ENCODE measurements at places on chromosomes 1 and 21. TPM values are rescaled to one million over a fixed set of nuclear protein-coding genes. Genes with fewer than 3 reads are reported as not detected.
A peak's percentile ranks its signal among the peaks of the same experiment; 100 is the strongest.

NUP133 gene
- total RNA-seq = 54.5 TPM

DNA sequence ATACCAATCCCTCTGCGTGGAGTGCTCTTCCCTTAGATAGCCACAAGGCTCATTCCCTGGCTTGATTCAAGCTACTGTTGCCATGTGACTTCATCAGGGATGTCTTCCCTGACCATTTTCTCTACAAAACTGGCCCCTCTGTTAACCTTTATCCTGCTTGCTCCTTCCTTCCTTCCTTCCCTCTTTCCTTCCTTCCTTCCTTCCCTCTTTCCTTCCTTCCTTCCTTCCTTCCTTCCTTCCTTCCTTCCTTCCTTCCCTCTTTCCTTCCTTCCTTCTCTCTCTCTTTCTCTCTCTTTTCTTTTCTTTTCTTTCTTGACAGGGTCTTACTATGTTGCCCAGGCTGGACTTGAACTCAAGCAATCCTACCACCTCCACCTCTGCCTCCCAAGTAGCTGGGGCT is 6.2 kb upstream of the RYR2 start:
- no peak for DNase-seq
- H3K4me1 ChIP-seq = peaks cover 13% of the 10 kb centered on the region
- H3K36me3 ChIP-seq = no peaks in the 10 kb centered on the region
- peaks cover 13% of the 10 kb centered on the region for H3K27me3 ChIP-seq
- H3K4me3 ChIP-seq = no peak overlapping the region

- no peaks in the 10 kb centered on the region for H3K27me3 ChIP-seq
- H3K4me1 ChIP-seq = peaks cover 4% of the 10 kb centered on the region
- no peak for DNase-seq
Observed at GRCh38 chr1:116721451-116722007, 32.7 kb upstream of the CD2 start.

DNA sequence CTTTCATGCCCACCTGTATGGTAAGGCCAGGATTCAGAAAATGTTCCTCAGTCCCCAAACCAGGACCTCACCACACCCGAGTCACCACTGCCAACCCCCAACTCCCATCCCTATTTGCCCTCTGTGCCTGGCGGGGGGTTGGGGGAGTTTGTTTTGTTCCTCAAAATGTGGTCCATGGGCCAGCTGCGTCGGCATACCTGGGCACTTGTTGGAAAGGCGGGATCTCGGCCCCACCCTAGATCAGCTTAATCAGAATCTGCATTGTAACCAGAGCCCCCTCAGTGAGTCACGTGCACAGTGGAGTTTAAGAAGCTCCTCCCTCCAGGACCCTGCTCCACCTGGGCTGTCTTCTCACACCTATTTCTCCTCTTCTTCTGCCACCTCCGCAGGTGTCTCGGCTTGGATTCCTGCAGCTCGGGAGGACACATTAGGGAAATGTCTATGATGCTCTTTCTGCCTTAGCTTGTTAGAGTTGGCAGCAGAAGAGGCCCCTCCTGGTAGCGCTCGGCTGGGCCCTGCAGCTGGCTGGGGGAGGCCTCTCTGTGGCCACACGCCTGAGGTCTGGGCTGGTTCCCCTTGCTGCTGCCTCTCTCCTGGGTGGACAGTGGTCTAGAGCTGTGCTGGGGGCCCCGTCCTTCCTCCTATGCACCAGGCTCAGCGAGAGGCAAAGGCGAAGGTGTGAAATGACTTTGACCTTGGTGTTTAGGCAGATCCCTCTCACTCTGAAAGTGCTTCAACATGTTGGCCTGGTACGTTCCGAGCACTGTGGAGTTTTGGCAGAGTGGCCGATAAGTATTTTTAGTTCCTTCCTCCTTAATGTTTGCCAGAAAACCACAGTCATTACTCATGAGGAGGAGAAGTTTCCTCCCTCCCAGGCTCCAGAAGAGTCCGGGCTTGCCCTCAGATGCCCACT is 41.8 kb upstream of the CAMTA1 start:
- DNase-seq = peak; percentile 48
- H3K4me3 ChIP-seq = no peak overlapping the region
- H3K27me3 ChIP-seq = no peaks in the 10 kb centered on the region
- H3K36me3 ChIP-seq = no peaks in the 10 kb centered on the region
- H3K4me1 ChIP-seq = no peaks in the 10 kb centered on the region

PTGFRN gene
- 21.8 TPM for total RNA-seq

- H3K36me3 ChIP-seq = no peaks in the 10 kb centered on the region
- peaks cover 18% of the 10 kb centered on the region for H3K27me3 ChIP-seq
- no peak for DNase-seq
- H3K4me3 ChIP-seq = no peak overlapping the region
- H3K27ac ChIP-seq = no peak overlapping the region
Observed at GRCh38 chr1:42385283-42385682, 4.7 kb downstream of the RIMKLA start.

DNA sequence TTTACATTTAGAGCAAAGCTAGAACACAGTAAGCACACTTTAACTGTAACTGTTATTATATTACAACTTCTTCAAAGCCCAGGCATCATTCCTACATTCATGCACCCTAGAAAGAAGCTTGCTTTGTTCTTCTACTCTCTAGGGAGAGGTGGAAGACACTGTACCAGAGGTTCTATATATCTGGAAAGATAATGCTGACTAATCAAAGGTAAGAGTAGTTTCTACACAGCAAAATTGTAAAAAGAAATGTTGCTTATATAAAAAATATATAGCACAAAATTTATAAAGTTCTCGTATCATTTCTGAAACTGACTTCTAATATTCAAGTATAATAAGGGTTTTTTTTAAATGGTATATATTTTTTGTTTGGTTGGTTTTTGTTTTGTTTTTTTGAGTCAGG is 44.0 kb downstream of the EYA3 start:
- H3K27me3 ChIP-seq = no peaks in the 10 kb centered on the region
- H3K4me3 ChIP-seq = no peak overlapping the region
- H3K27ac ChIP-seq = no peak overlapping the region
- H3K4me1 ChIP-seq = peaks cover 4% of the 10 kb centered on the region

CD1D gene
- total RNA-seq = 1.3 TPM

GRCh38 chr21:17708522-17709265 is 96.0 kb upstream of the BTG3 start:
- no peak for DNase-seq
- H3K4me1 ChIP-seq = no peaks in the 10 kb centered on the region
- no peaks in the 10 kb centered on the region for H3K27me3 ChIP-seq
- H3K4me3 ChIP-seq = no peak overlapping the region

GRCh38 chr1:29171089-29171488 is 10.6 kb downstream of the SRSF4 start:
- no peak for DNase-seq
- no peaks in the 10 kb centered on the region for H3K27me3 ChIP-seq
- no peaks in the 10 kb centered on the region for H3K36me3 ChIP-seq
- peak overlapping the region; percentile 8 for H3K27ac ChIP-seq
- H3K4me3 ChIP-seq = 0 out of 2 replicates have a peak overlapping the region, but pooled peaks have one; percentile 4

- H3K27me3 ChIP-seq = no peaks in the 10 kb centered on the region
- DNase-seq = peak; percentile 78
- H3K4me1 ChIP-seq = no peaks in the 10 kb centered on the region
- no peak overlapping the region for H3K4me3 ChIP-seq
- 0 out of 2 replicates have a peak, but pooled peaks cover 6% of the 10 kb centered on the region for H3K36me3 ChIP-seq
Observed at GRCh38 chr1:235557495-235557894, 53.2 kb upstream of the B3GALNT2 start.

OR2T8 gene
- not detected for total RNA-seq

DNA sequence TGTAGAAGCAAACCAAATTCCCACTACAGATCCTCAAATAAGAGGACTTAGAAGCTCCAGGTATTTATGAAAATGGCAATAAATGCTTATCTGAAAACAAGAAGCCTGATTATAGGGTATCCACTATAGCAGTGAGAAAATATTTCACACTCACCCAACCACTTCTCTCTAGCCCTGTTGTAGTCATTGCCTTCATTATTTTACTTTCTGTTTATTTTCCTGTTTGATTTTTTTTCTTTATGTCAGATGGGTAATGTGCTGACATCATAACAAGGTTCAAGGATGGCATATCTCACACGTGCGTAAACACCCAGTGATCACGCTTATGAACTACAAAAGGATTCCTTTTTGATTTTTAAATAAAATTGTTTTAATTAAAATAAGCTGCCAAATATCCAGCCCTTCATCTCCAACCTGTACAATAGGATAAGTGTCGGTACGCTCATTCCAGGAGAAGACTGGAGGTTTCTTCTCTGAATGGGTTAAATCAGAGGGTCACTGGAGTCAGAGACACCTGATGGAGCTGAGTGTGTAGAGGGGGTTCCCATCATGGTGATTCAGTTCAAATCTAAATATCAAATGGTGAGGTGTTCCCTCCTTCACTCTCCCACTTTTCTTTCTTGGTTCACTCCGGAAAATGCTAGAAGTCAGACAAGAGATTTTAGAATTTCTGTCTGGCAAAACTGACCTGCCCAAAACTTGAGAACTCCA is 8.2 kb upstream of the S1PR1 start:
- H3K4me3 ChIP-seq = no peak overlapping the region
- no peaks in the 10 kb centered on the region for H3K36me3 ChIP-seq
- no peak overlapping the region for H3K27ac ChIP-seq
- H3K27me3 ChIP-seq = no peaks in the 10 kb centered on the region
- DNase-seq = no peak

DNA sequence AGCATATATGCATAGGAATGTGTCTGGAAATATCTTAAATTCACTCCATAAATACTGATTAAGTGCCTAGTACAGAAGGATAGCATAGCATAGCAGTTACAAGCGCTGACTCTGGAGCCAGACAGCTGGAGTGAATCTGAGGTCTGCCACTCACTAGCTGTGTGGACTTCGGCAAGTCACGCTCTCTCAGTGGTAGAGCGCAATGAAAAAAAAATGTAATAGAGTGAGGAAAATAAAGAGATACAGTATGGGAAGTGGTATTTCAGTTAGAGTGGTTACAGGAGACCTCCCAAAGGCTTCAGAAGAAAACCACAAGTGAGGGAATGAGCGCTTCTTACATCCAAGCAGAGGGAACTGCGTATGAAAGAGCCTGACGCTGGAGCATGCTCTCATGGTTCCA is 338.9 kb upstream of the PRMT6 start:
- H3K27ac ChIP-seq = no peak overlapping the region
- no peaks in the 10 kb centered on the region for H3K27me3 ChIP-seq
- H3K36me3 ChIP-seq = no peaks in the 10 kb centered on the region
- no peak overlapping the region for H3K4me3 ChIP-seq
- DNase-seq = peak; percentile 2
- H3K4me1 ChIP-seq = no peaks in the 10 kb centered on the region

KIF26B gene
- 0.76 TPM for total RNA-seq

DNA sequence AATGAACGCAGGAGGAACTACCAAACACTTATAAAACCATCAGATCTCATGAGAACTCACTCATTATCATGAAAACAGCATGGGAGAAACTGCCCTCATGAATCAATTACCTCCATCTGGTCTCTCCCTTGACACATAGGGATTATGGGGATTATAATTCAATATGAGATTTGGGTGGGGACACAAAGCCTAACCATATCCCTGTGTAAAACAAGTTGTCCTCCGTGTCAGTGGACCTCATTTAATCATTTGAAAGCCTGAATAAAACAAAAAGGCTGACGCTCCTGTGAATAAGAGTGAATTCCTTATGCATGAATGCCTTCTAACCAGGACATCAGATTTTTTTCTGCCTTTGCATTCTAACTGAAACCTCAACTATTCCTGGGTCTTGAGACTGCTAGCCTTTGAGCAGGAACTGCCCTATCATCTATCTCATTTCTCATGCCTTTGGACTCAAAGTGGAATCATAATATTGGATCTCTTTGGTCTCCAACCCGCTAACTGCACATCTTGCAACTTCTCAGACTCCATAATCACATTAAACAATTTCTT is 648.8 kb downstream of the ADGRL2 start:
- peak; percentile 1 for DNase-seq
- no peak overlapping the region for H3K4me3 ChIP-seq
- no peaks in the 10 kb centered on the region for H3K27me3 ChIP-seq
- H3K36me3 ChIP-seq = no peaks in the 10 kb centered on the region
- no peak overlapping the region for H3K27ac ChIP-seq

GRCh38 chr1:205262731-205263171 is 35.0 kb downstream of the TMCC2 start:
- H3K27ac ChIP-seq = 0 out of 2 replicates have a peak overlapping the region, but pooled peaks have one; percentile 59
- H3K4me3 ChIP-seq = no peak overlapping the region
- H3K4me1 ChIP-seq = peaks cover 30% of the 10 kb centered on the region
- DNase-seq = no peak
- H3K36me3 ChIP-seq = no peaks in the 10 kb centered on the region

DNA sequence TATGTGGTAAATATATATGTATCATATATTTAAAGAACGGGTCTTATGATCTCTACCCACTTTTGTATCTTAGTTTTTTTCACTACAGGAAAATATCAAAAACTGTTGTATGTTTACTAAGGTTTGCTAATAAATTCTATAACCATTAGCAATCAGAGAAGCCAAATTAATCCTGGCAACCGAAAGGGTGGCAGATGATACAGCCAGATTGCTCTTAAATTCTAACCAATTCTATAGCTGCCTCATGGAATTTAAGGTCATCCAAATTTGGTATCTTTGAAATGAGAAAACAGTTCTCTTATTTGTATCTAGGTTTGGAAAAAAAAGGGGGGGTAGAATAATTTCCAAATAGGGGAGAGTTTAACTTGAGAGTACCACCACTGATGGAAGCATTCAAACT is 591.2 kb downstream of the SMYD3 start:
- DNase-seq = no peak
- H3K4me1 ChIP-seq = no peaks in the 10 kb centered on the region
- no peak overlapping the region for H3K4me3 ChIP-seq
- H3K27me3 ChIP-seq = no peaks in the 10 kb centered on the region
- H3K27ac ChIP-seq = no peak overlapping the region

DNA sequence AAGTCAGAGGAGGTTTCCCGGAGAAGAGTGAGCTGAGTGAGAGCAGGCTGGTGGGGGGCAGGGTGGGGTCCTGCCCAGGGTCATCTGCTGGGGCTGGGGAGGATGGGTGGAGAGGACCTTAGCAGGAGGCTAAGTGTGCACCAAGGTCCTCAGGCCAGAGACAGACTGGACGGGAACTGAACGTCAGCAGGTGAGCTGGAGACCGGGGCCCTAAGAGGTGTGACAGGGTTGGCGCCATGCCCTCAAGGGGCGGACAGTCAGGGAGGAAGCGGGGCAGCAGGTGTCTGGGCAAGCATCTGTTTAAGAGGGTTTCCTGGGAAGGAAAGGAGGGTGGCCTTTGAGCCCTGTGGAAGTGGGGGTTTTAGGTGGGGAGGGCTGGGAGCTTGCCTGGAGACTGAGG is 13.6 kb upstream of the PTPN7 start:
- no peak overlapping the region for H3K4me3 ChIP-seq
- H3K27ac ChIP-seq = no peak overlapping the region
- H3K27me3 ChIP-seq = no peaks in the 10 kb centered on the region
- no peaks in the 10 kb centered on the region for H3K36me3 ChIP-seq

RIPPLY3 gene
- 2.6 TPM for total RNA-seq

SELE gene
- not detected for total RNA-seq

Data from GM23338 (cell line).